ENCODE measurements at places on chromosomes 5 and 9.

DNA sequence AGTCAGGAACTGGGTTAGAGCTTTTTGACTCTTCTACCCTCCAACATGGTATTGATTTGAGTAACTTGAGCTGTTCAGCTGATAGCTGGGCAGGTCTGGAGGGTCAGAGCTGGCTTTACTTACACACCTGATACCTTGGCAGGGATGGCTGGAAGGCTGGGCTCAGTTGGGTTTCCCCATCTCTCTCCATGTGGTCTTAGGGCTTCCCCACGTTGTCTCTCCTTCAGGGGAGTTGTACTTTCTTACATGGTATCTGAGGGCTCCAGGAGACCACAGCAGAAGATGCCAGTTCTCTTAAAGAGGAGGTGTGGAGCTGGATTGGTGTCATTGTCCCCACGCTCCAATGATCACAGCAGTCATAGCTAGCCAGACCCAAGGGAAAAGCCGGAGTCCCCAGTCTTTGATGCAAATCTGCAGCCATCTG, 25.6 kb downstream of the ISOC1 start:
- no peak for DNase-seq

DNA sequence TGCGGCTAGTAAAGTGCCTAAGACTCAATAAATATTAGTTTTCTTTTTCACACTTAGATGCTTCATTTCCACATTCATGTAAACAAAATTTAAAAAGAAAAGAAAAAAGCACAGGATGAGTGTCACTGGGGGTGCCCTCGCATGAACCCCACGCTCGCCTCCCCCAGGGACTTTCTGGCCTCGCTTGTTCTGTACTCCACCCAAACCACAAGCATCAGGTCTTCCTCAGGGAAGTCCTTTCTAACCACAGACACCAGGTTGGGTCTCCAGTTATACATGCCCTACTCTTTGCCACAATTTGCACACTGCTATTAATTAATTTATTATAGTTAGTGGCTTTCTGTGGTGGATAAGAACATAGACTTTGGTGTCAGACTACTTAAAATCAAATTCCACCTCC, 92.4 kb downstream of the RORB start:
- DNase-seq: no peak

- DNase-seq: no peak
These were observed 870.0 kb upstream of the CDH9 start for GRCh38 chr5:27908341-27908740.

DNA sequence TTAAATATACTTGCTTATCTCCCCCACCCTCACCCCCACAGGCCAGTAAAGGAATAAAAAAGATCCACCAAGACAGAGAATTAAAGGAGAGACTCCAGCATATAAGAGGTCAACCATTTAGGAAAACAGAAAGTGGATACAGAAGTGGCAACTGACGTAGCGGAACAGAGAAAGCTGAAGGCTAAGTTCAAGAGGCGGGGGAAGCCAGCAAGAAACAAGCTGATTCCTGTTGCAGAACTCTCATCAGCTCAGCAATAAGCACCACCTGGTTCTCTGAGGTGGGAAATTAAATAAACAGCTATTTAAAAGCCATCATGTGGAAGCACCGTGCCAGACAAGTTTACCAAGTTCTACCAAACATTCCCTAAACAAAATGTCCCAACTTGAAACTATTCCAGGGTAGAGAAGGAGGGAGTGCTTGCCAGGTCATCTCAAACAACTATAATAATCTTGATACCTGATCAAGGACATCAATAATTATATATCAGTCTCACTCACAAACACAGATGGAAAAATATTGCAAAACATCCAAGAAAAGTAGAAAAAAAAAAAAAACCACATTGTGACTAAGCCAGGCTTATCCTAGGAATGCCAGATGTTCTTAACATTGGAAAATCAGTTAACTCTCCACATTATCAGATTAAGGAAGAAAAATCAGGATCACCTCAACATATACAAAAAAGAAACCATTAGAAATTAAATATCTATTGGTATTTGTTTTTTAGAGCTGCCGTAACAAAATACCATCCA, 7.3 kb upstream of the ARL15 start:
- DNase-seq: no peak

DNA sequence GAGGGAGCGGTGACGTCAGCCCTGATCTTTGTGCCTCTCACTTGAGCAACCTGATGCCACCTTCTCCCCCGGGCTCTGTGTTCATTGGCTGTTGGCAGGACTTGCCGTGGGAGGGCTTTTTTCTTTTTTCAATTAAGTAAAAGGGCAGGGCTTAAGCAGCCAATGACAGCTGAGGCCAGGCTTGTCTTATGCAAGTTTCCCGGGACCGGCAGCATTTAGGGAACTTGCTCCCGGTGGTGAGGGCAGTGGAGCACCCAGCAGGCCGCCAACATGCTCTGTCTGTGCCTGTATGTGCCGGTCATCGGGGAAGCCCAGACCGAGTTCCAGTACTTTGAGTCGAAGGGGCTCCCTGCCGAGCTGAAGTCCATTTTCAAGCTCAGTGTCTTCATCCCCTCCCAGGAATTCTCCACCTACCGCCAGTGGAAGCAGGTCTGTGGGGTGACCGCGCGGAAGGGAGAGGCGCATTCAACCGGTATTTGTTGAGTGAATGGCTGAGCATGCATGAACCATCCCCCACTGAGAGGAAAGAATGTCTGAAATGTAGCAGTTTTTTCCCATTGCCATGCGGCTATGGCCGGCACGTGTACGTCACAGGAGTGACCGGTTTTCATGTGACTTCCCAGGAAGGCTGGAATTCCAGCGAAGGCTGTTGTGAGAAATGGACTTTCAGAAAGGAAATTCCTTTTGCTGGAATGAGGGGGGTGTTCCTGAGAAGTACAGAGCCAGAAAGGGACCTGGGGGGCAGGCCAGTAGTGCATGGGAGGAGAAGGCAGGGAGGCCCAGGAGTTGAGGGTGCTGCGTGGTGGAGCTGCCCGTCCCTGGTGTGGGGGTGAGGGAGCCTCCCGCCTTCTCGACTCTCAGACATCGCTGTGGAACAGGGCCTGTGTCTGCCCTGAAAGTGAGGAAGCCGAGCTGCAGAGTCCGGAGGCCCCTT, 29.0 kb downstream of the PTGES2 start:
- peak; percentile 81 for DNase-seq

DNA sequence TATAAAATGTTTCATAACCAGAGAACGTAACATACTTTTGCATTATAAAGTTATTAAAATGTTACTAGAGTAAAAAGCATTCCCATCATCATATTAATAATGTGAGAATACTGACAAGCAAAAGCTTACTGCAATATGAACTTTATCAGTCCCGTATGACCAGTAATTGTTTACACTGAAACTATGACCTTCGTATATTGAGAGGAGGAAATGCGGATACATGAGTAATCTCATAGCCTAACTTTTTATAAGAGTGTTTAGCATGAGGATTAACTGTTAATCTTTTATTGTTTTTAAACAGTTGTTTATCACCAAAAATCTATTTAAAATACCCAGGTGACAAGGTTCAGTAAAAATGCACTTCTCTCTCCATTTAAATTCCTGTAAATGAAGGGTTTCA, 272.4 kb downstream of the SLF1 start:
- no peak for DNase-seq
